Stomach (tissue), 19 donors: ENCODE measurements at places on chromosomes 5 and 9. TPM values are rescaled to one million over a fixed set of nuclear protein-coding genes. Genes with fewer than 3 reads are reported as not detected.

GRCh38 chr9:133532937-133533668 is 1.4 kb upstream of the ADAMTSL2 start:
- no peak overlapping the region for H3K27ac ChIP-seq
- no peak overlapping the region for H3K4me3 ChIP-seq
- peak; percentile 79 for DNase-seq
- H3K36me3 ChIP-seq: no peaks in the 10 kb centered on the region

GRCh38 chr5:169956126-169956525 is 24.2 kb downstream of the INSYN2B start:
- H3K27ac ChIP-seq: no peak overlapping the region
- no peaks in the 10 kb centered on the region for H3K36me3 ChIP-seq
- no peak for DNase-seq
- H3K4me3 ChIP-seq: no peak overlapping the region

- peaks cover 5% of the 10 kb centered on the region for H3K36me3 ChIP-seq
- DNase-seq: no peak
- H3K4me3 ChIP-seq: no peak overlapping the region
- H3K4me1 ChIP-seq: peaks cover 7% of the 10 kb centered on the region
These were observed 100.3 kb downstream of the AOPEP start for GRCh38 chr9:94826644-94827410.

- H3K4me3 ChIP-seq: no peak overlapping the region
- H3K27me3 ChIP-seq: no peaks in the 10 kb centered on the region
These were observed 1282.7 kb upstream of the WWC1 start for GRCh38 chr5:167008705-167009104.

DNA sequence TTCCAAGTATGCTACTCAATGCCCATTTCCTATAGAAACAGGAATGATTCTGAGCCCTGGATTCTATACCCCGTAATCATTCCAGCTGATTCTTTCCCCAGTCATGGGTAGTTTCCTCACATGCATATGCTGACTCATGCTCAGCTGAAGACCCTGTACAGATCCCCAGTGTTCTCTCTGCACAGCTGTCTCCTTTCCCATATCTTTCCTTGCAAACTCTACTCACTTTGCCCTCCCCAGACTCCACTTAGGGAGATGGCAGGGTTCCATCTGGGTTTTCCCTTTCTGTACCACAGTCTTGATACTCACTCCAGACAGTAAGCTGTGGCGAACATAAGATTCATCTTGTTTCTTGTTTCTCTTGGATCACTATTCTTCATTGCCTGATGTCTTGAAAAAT is 357.6 kb downstream of the RAB3C start:
- H3K4me3 ChIP-seq: no peak overlapping the region
- no peaks in the 10 kb centered on the region for H3K27me3 ChIP-seq
- no peaks in the 10 kb centered on the region for H3K4me1 ChIP-seq
- DNase-seq: no peak

- H3K27me3 ChIP-seq: no peaks in the 10 kb centered on the region
- H3K4me1 ChIP-seq: peaks cover 49% of the 10 kb centered on the region
- peak overlapping the region; percentile 23 for H3K27ac ChIP-seq
These were observed 54.9 kb upstream of the ZSWIM6 start for GRCh38 chr5:61277190-61277589.

- H3K4me3 ChIP-seq: no peak overlapping the region
- no peaks in the 10 kb centered on the region for H3K4me1 ChIP-seq
- peak; percentile 79 for DNase-seq
- no peaks in the 10 kb centered on the region for H3K27me3 ChIP-seq
These were observed 136.1 kb upstream of the CLINT1 start for GRCh38 chr5:157994906-157995519.

- H3K27ac ChIP-seq: no peak overlapping the region
- H3K36me3 ChIP-seq: no peaks in the 10 kb centered on the region
- no peaks in the 10 kb centered on the region for H3K4me1 ChIP-seq
- no peak overlapping the region for H3K4me3 ChIP-seq
- no peak for DNase-seq
These were observed 571.3 kb upstream of the TLE4 start for GRCh38 chr9:79000230-79001002.

DNA sequence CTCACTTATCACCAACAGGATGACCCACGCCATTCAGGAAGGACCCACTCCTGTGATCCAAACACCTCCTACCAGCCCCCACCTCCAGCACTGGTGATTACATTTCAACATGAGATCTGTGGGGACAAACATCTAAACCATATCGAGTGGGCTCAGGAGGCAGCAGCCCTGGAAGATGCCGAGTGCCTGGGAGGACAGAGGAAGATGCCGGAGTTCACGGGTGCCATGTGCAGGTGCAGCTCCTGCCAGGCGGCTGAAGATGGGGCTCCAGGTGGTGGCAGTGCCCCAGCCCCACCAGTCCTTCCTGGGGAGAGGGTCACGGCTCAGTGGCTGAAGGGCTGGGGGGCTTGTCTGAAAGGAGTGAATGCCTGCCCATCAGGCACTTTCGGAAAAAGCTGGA is 6.1 kb upstream of the CEP72 start:
- H3K4me1 ChIP-seq: peaks cover 17% of the 10 kb centered on the region
- H3K27ac ChIP-seq: no peak overlapping the region
- no peaks in the 10 kb centered on the region for H3K36me3 ChIP-seq
- H3K4me3 ChIP-seq: no peak overlapping the region
- DNase-seq: peak; percentile 14
- H3K27me3 ChIP-seq: peaks cover 75% of the 10 kb centered on the region

DNA sequence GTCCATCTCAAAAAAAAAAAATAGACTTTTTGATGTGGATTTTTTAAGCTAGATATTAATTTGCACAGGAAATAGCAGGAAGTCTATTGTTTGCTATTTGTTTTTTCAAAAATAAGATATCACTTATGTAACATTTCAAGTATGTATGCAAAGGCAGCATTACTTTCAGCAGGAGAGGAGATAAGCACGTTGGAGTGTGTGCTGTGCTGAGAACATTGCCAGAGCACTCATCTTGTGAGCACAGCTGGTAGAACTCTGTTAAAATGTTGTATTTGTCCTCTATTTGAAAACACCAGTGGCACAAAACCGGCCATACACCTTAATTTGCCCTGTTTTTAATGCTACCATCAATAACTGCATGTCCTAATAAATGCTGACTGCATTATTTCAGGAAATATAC is 1061.9 kb upstream of the CDH18 start:
- no peaks in the 10 kb centered on the region for H3K36me3 ChIP-seq
- H3K4me1 ChIP-seq: no peaks in the 10 kb centered on the region
- no peak for DNase-seq
- H3K27me3 ChIP-seq: no peaks in the 10 kb centered on the region
- H3K4me3 ChIP-seq: no peak overlapping the region

PFDN1 gene
- total RNA-seq: 52.1 TPM

SLC6A18 gene
- not detected for total RNA-seq

PRR7 gene
- not detected for total RNA-seq

PCDHGB4 gene
- 7.7 TPM for total RNA-seq

HNRNPH1 gene
- 732 TPM for total RNA-seq

GPR151 gene
- total RNA-seq: not detected

SEMA5A gene
- total RNA-seq: 20.4 TPM

MBLAC2 gene
- 4.2 TPM for total RNA-seq

TAF1L gene
- not detected for total RNA-seq
